ENCODE measurements at places on chromosomes 5 and 9.

- no peak for DNase-seq
These were observed 24.5 kb downstream of the ERGIC1 start for GRCh38 chr5:172858511-172858989.

GRCh38 chr5:145752947-145753346 lies 82.2 kb downstream of the PRELID2 start:
- DNase-seq = no peak

DNA sequence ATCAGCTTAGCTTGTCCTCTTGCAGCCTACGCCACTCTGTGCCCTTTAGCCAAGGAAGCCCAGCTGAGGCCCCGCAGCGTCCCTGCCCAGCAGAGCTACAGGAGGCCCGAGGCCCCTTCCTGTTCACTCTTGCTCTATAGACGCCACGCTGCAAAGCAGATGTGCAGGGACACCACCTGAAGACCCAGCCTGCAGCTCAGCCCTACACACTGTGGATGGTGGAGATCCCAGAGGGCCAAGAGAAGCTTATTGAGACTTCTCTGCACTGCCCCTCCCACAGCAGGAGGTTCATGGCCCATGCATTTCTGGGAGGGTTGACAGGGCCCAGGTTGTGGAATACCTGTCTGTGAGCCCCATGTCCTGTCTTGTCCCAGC lies 33.6 kb downstream of the IRF1 start:
- DNase-seq = no peak

GRCh38 chr5:24365406-24365805 lies 279.4 kb downstream of the CDH10 start:
- DNase-seq = no peak

DNA sequence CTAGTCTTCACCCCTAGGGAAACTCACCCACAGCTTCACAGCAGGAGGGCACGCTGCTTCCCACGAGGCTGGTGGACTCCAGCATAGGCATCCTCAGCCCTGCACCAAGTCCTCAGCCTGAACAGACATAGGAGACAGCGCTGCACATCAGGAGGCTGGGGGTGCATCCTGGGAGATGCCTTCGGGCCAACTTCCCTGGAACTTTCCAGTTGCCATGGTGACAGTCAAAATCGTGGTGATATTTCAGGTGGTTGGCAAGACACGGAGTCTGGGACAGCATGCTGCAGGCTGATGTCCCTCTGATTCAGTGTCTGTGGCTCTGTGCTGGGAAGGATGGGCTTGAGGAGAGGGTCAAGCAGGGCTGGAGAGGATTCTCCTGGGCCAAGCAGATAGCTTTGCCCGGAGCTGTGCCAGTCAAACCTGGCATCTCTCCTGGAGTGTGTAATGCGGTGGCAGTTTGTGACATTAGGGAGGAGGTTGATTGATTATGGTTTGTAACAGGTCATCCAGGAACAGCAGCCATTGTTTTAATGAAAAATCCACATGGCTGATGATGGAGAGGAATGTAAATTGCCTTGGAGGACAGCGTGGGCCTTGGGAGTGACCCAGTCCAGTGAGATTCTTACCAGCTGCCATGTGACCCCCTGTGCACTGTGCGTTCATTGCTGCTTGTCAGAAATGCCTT lies 35.6 kb upstream of the SEMA4D start:
- no peak for DNase-seq

DNA sequence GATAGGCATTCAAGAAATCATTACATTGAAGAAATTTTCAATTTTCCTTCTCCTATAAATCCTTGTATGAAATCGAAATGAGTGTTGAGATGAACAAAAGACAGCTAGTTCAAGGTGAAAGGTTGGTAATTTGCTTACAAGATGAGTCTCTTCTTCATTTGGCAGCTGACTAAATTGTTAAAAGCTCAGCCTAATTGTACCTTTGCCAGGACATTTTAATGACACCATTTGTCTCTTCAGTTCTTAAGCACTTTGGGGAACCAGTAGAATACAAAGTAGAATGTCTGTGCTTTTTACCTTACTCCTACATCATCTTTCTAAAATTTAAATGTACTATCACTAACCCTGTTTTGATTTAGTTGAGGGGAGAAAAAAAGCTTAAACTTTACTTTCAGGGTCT lies 59.4 kb downstream of the GRAMD2B start:
- no peak for DNase-seq

- no peak for DNase-seq
These were observed 54.1 kb downstream of the ZNF608 start for GRCh38 chr5:124692324-124692723.

GRCh38 chr5:83430130-83431010 lies 41.2 kb upstream of the VCAN start:
- DNase-seq = peak; percentile 49
